ENCODE measurements at places on chromosomes 13 and 19. TPM values are rescaled to one million over a fixed set of nuclear protein-coding genes. Genes with fewer than 3 reads are reported as not detected.

Gene PLVAP
- total RNA-seq = not detected

Gene NFIC
- total RNA-seq = 8.9 TPM

Gene PSG1
- 27.1 TPM for total RNA-seq

Gene FBXO27
- total RNA-seq = 44.0 TPM

Gene ACP7
- total RNA-seq = not detected

Gene DACT3
- total RNA-seq = 12.0 TPM

Gene ZNF497
- total RNA-seq = 4.7 TPM

Gene VRK3
- 26.0 TPM for total RNA-seq

Gene TMEM145
- not detected for total RNA-seq

Gene EDNRB
- not detected for total RNA-seq

Gene TLE2
- 10.2 TPM for total RNA-seq

Gene OR4F17
- not detected for total RNA-seq

Gene SLC7A1
- 9.8 TPM for total RNA-seq

Gene LHB
- total RNA-seq = not detected

Gene KRTDAP
- total RNA-seq = not detected

Gene B3GNT8
- not detected for total RNA-seq

Gene C2CD4C
- 6.0 TPM for total RNA-seq

Gene RNF17
- not detected for total RNA-seq

Gene MICU2
- total RNA-seq = 97.0 TPM

Gene CEBPA
- total RNA-seq = 10.9 TPM

Gene IGFLR1
- 4.0 TPM for total RNA-seq

Gene KCNC3
- total RNA-seq = 4.3 TPM

Gene ITGBL1
- total RNA-seq = not detected

Gene UBAC2
- 96.0 TPM for total RNA-seq

Gene OVOL3
- not detected for total RNA-seq

Gene PRX
- 5.6 TPM for total RNA-seq

Gene CYP2F1
- not detected for total RNA-seq

Gene IGLON5
- not detected for total RNA-seq

Gene TTC9B
- not detected for total RNA-seq

Gene PCDH17
- not detected for total RNA-seq

Gene HSD11B1L
- 18.8 TPM for total RNA-seq

Gene PTGIR
- total RNA-seq = 16.2 TPM

Gene IGFL2
- total RNA-seq = 0.47 TPM

Gene MISP
- total RNA-seq = 2.8 TPM

Gene ZNF177
- total RNA-seq = 2.7 TPM

Gene ZNF586
- 20.8 TPM for total RNA-seq

Gene CEACAM20
- not detected for total RNA-seq

Gene ZNF709
- 6.2 TPM for total RNA-seq

Gene NOTCH3
- 16.4 TPM for total RNA-seq

Gene GPR183
- not detected for total RNA-seq

Gene FXYD3
- not detected for total RNA-seq

Gene BRME1
- total RNA-seq = 2.9 TPM

Gene URI1
- 73.2 TPM for total RNA-seq

Gene PLK5
- not detected for total RNA-seq

Gene ZNF606
- total RNA-seq = 30.2 TPM

Gene ALG5
- total RNA-seq = 7.4 TPM

Gene SERPINE3
- total RNA-seq = not detected

Gene CATSPERD
- not detected for total RNA-seq

Gene NLRP4
- not detected for total RNA-seq

Gene CKM
- total RNA-seq = 9.7 TPM

Gene ZNF473
- 15.5 TPM for total RNA-seq

Gene ZNF730
- 4.3 TPM for total RNA-seq

Gene HNRNPA1L2
- 1.7 TPM for total RNA-seq

Gene USPL1
- 29.2 TPM for total RNA-seq

Gene APOC4
- not detected for total RNA-seq

Gene ZNF221
- 1.0 TPM for total RNA-seq
